ENCODE measurements at places on chromosomes 16 and 17.
A peak's percentile ranks its signal among the peaks of the same experiment; 100 is the strongest.

DNA sequence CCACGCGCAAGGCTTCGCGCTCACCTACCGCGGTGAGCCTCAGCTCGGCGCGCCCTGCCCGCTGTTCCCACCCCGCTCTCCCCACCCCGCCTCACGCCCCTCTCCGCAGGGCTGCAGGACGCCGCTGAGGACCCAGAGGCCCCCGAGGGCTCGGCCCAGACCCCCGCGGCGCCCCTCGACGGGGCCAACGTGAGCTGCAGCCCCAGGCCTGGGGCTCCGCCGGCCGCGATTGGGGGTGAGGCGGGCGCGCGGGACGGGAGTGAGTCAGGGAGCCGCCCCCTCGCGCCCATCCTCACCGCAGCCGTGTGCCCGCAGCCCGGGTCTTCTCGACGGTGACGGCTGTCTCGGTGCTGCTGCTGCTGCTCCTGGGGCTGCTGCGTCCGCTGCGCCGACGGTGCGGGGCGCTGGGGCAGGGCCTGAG lies 1.9 kb upstream of the PAQR4 start:
- DNase-seq = no peak

DNA sequence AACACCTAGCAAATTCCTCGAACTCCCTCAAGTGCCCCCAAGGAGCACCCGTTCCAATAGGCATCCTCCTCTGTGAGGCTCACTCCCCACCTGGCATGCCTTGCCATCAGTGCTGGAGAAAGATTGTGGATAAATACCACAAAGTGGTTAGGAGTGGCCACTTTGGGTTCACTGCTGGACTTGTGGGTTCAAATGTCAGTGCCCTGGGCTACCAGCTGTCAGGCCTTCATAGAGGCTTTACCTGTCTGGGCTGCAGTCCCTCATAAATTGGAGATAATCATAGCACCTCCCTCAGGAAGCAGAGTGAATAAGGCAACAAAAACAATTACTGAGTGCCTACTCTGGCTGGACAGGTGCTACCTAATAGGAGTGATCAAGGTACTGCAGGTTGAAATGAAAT lies 1.5 kb upstream of the SYT17 start:
- no peak for DNase-seq

DNA sequence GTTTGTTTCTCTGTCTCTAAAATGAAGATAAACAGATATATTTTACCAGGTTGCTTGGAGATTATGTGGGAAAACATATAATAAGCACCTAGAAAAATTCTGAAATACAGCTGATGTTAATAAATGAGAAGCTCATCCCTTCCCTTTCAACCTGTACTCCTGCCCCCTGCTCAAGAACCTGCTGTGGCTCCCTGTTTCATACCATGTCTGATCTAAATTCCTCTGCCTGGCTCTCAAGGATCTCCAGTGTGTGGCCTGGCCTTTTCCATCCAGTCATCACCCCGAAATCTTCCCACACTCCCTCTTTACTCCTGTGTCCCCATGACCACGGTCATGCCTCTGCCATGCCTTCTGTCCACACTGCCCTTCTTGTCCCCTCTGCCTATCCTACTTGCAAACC lies 19.4 kb upstream of the DLX4 start:
- DNase-seq = no peak

DNA sequence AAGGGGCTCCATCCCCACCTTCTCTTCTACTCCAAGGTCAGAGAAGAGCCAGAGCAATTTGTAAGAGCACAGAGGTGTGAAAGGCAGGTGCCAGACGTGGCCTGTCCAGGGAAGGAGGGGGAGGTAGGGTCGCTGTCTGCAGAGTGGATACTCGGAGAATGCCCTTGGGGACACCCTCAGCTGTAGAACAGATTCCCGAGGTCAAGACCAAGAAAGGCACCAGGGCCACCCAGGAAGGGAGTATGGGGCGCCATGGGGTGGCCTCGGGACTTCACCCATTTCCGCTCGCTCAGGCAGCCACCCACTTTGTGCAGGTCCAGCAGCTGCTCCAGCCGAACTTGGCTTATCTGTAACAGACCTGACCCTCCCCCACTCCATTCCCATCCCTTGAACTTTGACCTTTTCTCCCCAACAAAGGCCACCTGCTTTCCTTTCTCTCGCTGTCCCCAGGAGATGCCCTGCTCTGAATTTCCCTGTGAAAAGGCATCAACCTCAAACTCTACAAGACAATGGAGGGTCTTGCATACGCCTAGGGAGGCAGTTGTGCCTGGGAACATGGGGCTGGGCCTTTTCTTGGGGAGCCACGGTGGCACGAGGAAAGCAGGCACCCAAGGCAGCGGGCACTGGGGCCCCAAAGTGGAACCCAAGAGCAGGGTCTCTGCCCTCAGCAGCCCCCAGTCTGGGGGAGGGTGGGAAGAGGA lies 11.3 kb upstream of the AXIN2 start:
- no peak for DNase-seq

DNA sequence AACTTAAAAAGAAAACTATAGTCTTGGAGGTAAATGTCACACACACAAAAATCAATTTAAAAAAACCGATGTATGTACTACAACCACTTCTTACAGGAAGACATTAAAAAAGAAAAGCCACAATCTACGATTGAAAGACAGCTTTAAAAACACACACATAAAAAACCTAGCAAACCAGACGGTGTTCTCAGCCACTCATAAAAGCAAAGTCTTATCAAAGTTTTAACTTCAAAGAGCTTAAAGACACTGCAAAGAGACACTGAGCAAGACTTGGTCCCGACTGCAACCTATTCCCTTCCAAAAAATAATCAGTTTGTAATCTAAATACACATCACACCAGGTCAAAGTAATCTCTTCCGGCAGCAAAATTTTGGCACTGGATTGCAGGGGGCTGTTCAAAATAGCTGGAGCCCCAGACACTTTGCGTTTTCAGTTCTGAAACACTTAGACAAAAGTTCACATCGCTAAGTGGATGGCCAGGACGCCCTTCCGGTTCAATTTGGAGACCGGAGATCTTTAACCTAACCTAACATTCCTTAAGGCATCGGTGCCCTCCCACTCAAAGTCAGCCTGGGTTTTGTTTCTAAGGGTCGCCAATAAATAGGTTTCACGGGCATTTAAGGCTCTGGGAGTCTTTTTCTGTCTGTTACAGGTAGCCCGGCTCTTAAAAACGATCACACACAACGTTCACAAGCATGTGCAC lies 2.6 kb downstream of the ZCCHC14 start:
- no peak for DNase-seq

DNA sequence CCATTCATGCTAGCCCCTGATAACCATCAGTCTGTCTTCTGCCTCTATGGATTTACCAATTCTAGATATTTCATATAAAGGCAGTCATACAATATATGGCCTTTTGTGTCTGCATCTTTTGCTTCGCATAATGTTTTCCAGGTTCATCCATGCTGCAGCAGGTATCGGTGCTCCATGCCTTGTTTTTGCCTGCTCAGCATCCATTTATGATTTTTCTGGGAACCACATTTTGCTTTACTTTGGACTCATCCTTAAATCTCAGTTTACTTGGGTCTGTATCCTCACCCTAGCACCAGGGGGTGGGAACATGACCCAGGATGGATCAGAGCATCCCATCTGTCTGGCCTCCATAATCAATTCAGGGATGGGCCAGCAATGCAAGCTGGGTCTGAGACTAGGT lies 325.7 kb downstream of the XYLT1 start:
- no peak for DNase-seq

GRCh38 chr16:1936945-1937479 lies 6.0 kb downstream of the MSRB1 start:
- DNase-seq = no peak

GRCh38 chr17:56158915-56159825 lies 5.9 kb downstream of the ANKFN1 start:
- DNase-seq = no peak

GRCh38 chr17:5364156-5364555 lies 55.3 kb downstream of the NUP88 start:
- peak; percentile 43 for DNase-seq

- no peak for DNase-seq
These were observed 6.1 kb upstream of the TSPOAP1 start for GRCh38 chr17:58334661-58335060.

DNA sequence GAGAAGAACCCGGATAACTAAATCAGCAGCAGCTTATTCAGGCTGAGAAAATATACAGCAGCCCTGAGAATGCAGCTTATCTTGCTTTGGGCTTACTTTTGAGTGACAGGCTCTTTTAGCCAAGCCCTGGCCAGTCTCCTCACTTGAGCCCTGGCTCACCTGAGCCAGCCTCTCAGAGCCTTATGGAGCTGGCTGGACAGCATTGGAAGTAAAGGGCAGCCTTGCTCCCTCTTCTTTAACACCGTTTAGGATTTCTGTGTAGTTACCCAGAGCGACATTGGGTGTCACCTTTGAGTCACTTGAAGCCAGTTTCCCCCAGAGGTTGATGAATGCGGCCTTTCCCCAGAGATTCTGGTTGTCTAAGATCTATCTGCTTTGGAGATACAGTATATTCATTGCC lies 7.7 kb upstream of the NPIPB2 start:
- peak; percentile 56 for DNase-seq

GRCh38 chr17:82949984-82950383 lies 110.2 kb upstream of the ZNF750 start:
- no peak for DNase-seq

DNA sequence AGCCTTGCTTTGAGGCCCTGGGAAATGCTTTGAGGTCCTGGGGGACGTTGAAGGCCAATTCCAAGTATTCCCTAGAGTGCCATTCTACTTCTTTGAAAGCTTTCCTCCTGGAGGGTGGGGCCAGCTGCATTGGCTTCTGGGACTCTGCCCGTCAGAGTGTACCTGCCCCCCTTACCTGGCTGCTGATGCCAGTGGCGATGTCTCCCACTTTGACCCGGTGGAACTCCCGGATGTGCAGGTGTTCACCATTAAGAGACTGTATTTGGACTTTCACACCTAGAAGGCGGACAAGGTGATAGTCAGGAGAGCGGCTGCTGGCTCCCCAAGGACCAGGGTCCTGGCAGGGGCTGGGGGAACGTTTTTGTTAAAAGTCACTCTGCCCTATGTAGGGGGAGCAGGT lies 3.1 kb upstream of the SPATA32 start:
- no peak for DNase-seq

- DNase-seq = no peak
These were observed 34.8 kb downstream of the RFFL start for GRCh38 chr17:35028531-35029262.

- no peak for DNase-seq
These were observed 587.9 kb downstream of the CDH13 start for GRCh38 chr16:83214671-83215070.

GRCh38 chr17:3542410-3543088 lies 15.1 kb downstream of the TRPV3 start:
- DNase-seq = no peak

DNA sequence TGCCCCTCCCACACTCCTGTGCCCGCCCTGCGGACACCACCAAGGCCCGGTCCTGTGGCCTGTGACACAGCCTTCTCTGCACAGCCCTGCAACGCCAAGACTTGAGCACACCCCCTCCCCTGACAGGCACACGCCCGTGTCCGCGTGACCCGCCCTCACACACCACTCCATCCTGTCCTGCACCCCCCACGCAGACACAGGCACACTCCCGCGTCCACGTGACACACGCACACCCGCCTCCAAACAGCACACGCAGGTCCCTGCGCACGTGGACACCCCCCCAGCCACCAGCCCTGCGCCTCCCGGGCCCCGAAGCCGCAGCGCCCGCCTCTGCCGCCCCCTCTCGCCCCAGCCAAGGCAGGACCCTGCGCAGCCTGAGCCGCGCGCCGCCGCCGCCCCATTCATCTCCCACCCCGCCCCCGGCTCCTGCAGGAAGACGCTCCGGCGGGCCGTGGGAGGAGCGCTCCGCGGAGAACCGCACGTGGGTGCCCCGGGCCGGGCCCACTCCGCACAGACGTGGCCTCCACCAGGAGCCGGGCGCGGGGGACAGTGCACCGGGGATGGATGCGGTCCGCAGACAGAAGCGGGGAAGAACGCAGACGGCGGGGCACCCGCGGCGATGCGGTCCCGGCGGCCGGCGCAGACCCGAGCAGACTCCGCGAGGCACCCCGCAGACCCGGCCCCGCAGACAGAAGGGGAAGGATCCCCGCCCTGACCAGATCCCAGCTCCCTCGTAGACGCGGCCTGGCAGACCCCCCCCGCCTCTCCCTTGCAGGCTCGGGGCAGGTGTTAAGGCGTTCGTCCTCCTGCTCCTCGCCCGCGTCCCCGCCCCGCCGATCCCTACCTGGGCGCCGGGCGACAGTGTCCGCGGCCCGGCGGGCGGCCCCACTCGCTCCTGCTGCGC lies 506 bp downstream of the CAMKK1 start:
- peak; percentile 83 for DNase-seq

DNA sequence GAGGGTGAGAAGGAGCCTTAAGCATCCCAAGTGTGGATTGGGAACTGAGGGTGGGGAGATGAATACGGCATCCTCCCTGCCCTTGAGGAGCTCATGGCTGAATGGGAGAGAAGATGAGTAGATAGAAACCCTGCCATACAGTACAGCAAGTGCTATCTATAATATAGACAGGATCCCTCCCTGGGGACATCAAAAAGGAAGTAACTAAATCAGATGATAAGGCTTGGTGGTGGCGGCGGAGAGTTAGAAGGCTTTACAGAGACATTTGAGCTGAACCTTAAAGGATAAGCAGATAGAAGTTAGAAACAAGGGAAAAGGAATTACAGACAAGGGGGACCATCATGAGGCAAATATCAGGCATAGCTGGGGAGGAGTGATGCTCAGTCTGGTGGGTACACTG lies 67.5 kb upstream of the TMEM132E start:
- no peak for DNase-seq

DNA sequence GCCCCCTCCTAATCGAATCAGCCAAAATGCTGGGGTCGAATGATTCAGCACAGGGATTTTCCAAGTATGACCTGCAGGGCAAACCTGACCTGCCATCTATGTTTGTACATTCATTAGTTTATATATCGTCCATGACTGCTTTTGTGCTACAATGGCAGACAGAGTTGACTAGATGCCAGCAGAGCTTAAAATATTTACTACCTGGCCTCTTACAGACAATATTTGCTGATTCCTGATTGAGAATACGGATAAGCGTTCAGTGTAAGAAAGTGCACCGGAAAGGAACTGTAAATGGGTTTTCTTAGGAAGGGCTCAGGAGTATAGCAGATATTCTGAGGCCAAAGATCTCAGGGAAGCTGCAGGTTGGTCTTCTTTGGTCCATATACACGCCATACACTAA lies 11.7 kb upstream of the TOM1L1 start:
- no peak for DNase-seq

GRCh38 chr17:65495122-65496055 lies 66.1 kb downstream of the AXIN2 start:
- no peak for DNase-seq

DNA sequence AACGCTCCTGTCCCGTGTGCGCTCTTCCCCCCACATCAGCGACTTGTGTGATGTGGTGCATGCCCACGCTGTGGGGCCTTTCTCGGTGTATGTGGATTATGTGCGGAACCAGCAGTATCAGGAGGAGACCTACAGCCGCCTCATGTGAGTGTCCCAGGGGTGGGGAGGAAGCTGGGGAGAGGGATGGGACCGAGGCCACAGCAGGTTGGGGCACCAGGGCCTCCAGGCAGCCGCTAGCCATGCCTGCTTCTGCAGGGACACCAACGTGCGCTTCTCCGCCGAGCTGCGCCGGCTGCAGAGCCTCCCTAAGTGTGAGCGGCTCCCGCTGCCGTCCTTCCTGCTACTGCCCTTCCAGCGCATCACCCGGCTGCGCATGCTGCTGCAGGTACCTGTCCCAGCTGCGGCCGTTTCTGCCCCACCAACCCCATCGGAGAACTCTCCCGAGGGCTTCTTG lies 5.8 kb downstream of the ARHGEF15 start:
- DNase-seq = no peak

Measured in AG08396 (cell line).